ENCODE measurements at places on chromosomes 2 and 18.

- no peak for DNase-seq
Measured at GRCh38 chr18:63869851-63870250, 17.7 kb upstream of the SERPINB2 start.

- no peak for DNase-seq
Measured at GRCh38 chr2:120394764-120395163, 48.8 kb downstream of the INHBB start.

DNA sequence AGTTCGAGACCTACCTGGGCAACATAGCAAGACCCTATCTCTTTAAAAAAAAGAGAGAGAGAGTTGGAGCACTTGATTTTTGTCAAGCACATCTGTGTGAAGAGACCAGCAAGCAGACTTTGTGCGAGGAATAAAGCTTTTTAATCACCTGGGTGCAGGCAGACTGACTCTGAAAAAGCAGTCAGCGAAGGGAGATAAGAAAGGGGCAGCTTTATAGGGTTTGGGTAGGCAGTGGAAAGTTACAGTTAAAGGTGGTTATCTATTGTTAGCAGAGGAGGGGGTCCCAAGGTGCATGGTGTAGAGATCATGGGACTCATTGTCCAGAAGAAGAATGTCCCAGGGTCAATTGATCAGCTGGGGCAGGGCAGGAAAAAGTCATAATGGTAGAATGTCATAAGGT is 34.4 kb downstream of the NCL start:
- no peak for DNase-seq

DNA sequence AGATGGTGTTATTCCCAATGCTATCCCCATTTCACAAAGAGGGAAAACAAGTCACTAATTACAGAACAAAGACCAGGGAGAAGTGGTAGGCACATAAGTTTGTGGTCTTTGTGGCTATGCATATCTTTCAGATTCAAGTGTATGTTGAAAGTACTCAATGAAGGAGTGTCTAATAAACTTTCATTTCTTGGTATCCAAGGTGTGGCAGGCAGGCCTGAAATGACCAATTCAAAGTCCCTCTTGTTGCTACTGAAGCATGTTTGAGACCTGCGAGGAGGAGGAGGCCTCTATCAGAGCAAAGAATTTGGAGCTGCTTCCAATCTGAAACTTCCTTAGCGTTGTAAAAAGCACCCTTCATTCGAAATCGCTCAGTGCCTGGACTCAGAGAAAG is 60.9 kb upstream of the KLF7 start:
- DNase-seq, result no peak

- DNase-seq, result no peak
Measured at GRCh38 chr2:174761837-174762236, 2.4 kb downstream of the CHRNA1 start.

GRCh38 chr2:20618886-20619521 is 31.9 kb downstream of the HS1BP3 start:
- no peak for DNase-seq

- DNase-seq, result no peak
Measured at GRCh38 chr2:126300348-126300747, 355.6 kb upstream of the GYPC start.

- no peak for DNase-seq
Measured at GRCh38 chr18:49597157-49597931, 35.5 kb downstream of the LIPG start.

GRCh38 chr2:54468673-54469072 is 12.5 kb downstream of the SPTBN1 start:
- no peak for DNase-seq

- DNase-seq, result no peak
Measured at GRCh38 chr2:181787310-181788048, 104.1 kb upstream of the ITPRID2 start.

DNA sequence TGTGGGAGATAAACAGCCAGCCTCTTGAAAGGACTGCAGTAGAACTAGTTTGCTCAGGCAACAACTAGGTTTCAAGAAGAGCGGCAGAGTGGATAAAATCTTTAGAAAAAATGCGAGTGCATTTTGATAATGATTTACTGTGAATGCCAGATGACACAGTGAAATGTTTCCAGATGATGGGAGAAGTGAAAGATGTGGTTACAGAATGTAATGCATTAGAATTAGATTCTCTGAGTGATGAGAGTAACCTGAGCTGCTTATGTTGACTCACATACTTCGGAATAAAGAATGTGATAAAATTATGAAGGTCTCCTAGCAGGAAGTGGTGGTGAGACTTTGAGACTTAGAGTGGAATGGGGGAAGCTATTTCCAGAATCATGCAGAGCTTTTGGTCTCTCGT is 184.3 kb downstream of the GULP1 start:
- DNase-seq, result no peak

- no peak for DNase-seq
Measured at GRCh38 chr2:109415581-109416013, 198.2 kb downstream of the SEPTIN10 start.

- DNase-seq, result no peak
Measured at GRCh38 chr18:8411492-8411891, 197.7 kb upstream of the RAB12 start.

DNA sequence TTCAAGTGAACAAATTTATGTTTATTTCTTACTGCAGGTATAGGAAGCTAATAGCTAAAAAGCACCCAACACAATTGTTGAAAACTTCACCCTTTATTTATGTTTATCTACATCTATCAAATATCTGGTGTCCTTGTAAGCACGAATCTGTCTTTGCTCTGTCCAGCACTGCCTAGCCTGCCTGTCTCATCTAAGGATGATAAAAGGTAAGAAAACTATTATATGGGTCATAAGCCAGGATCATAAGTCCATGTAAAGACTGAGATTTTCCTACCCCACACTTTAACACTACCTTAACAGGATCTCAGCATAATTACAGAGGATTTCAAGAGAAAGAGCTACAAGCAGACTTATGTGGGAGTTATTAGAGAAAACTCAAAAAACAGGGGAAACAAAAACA is 365.6 kb upstream of the TMEFF2 start:
- DNase-seq, result no peak

Measured in stimulated activated CD8-positive, alpha-beta memory T cell treated with anti-CD3 and anti-CD28 coated beads, Interleukin-4, amount 100 ng/mL, for 1 hour (primary cell).